ENCODE measurements at places on chromosomes 13 and 19.

DNA sequence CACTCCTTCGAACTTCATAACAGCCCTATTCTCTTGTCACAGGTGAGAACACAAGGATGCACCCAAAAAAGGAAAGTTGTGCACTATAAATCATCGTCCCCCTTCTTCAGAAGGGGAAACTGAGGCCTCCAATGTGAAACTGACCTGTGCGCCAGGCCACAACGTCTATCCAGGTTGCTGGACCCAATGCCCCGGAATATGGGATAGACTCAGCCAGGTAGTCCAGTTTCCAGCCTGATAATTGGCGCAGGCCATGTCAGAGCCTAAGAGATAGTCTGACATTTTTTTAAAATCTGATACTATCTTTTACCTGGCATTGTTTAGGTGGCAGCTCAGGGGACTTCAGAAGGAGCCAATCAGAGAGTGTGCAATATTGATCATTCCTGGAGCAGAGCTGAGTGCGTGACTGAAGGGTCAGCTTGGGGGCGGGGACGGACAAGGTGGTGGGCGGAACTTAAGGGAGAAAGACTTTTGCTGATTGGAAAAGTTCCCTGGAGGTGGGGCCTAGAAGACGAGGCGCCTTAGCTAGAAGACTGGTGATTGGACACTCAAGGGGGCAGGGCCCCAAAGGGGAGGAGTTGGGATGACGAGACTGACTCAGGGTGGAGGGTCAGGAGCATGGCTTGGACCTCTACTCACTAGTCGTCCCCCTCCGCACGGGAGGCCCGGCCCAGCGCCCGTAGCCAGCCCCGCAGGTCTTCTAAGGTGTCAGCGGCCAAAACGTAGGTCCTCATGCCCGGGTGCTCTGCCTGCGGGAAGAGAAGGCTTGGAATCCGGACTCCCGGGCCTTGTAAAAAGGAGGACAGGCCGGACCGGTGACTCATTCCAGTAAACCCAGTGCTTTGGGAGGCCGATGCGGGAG is 8.5 kb downstream of the PLEKHA4 start:
- DNase-seq: peak; percentile 54

GRCh38 chr13:110305001-110305400 is 2.0 kb downstream of the COL4A1 start:
- no peak for DNase-seq

DNA sequence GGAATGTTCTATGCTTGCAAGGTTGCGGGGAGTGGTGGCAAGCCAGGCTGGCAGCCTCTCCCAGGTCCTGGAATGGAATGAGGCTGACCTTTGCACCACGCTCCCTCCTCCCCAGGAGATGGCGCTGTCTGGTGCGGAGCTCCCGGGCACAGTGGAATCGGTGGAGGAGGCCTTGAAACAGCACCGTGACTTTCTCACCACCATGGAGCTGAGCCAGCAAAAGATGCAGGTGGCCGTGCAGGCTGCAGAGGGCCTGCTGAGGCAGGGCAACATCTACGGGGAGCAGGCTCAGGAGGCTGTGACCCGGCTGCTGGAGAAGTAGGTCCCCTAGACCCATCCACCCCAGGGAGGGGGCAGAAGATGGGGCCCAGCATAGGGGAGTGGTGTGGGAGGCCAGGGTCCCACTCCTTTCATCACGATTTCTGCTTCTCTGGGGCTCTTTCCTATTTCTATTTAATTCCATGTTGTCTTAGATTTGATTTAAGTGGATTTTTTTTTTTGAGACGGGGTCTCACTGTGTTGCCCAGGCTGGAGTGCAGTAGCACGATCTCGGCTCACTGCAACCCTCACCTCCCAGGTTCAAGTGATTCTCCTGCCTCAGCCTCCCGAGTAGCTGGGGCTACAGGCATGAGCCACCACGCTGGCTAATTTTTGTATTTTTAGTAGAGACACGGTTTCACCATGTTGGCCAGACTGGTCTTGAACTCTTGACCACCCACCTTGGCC is 53.2 kb upstream of the SHKBP1 start:
- peak; percentile 74 for DNase-seq

- no peak for DNase-seq
Measured at GRCh38 chr19:14674764-14675163, at the start of gene ADGRE3. Gene ADGRE3 (minus strand): TSS chr19:14674844. CDS start chr19:14674770, 74 bp downstream.

DNA sequence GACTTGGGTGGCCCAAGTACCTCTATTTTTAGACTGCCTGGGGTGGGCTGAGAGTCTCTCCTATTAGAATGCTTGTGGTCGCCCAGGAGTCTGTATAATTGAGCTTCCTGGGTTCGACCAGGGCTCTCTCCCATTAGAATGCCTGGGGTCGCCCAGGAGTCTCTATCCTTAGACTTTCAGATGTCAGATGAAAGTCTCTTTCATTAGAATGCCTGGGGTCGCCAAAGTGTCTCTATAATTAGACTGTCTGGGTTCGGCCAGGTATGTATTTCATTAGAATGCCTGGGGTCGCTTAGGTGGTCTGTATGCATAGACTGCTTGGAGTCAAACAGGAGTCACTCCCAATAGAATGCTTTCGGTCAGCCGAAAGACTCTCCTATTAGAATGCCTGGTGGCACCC is 1471.7 kb downstream of the UQCRFS1 start:
- DNase-seq: no peak

GRCh38 chr13:77310161-77310560 is 16.7 kb downstream of the MYCBP2 start:
- no peak for DNase-seq

DNA sequence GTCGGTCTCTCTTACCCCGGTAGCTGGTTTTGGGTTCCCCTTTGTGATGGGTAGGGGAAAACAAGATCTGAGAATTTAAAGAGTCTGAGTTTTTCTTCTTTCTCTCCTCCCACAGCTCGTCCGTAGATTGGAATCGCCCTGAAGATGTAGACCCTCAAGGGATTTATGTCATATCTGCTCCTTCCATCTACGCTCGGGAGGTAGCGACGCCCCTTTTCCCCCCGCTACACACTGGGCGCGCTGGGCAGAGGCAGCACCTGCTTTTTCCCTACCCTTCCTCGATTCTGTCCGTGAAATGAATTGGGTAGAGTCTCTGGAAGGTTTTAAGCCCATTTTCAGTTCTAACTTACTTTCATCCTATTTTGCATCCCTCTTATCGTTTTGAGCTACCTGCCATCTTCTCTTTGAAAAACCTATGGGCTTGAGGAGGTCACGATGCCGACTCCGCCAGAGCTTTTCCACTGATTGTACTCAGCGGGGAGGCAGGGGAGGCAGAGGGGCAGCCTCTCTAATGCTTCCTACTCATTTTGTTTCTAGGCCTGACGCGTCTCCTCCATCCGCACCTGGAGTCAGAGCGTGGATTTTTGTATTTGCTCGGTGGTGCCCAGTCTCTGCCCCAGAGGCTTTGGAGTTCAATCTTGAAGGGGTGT is 7.1 kb upstream of the SELENOV start:
- DNase-seq: no peak

GRCh38 chr19:33248954-33249613 is 23.4 kb upstream of the SLC7A10 start:
- DNase-seq: no peak

DNA sequence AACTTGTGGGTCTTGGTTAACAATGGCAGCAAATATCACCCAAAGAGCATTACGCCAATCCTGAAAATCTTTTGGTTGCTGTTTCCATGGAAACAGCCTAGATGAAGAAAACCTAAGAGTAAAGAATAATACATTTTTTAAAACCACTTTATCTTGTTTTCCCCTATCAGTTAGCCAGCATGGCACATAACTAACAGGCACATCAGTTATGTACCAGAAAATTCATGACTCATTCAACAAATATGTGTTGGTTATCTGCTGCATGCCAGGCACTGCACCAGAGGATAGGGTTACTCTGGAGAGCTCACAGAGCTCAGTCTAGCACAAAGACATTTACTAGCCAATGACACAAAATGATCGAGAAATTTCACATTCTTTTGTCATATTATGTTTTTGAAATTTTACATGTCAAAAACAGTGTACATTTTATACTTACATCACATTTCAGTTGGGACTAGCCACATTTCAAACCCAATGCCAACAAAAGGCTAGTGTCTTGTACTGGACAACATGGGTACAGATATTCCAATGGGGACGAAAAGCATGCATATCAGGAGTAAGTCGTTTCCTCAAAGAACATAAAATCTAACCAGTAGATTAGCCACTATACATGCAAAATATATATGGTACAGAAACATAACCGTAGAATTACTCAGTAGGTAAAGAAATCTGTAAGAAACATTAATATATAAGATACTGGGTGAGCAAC is 20.3 kb downstream of the LNX2 start:
- no peak for DNase-seq

GRCh38 chr19:42450314-42450934 is 7.7 kb upstream of the CXCL17 start:
- DNase-seq: peak; percentile 80
